ENCODE measurements at places on chromosomes 12 and 14.

GRCh38 chr12:102513272-102513671, 32.9 kb upstream of the IGF1 start:
- DNase-seq, result no peak

GRCh38 chr12:19710811-19711793, 271.8 kb downstream of the AEBP2 start:
- peak; percentile 26 for DNase-seq

DNA sequence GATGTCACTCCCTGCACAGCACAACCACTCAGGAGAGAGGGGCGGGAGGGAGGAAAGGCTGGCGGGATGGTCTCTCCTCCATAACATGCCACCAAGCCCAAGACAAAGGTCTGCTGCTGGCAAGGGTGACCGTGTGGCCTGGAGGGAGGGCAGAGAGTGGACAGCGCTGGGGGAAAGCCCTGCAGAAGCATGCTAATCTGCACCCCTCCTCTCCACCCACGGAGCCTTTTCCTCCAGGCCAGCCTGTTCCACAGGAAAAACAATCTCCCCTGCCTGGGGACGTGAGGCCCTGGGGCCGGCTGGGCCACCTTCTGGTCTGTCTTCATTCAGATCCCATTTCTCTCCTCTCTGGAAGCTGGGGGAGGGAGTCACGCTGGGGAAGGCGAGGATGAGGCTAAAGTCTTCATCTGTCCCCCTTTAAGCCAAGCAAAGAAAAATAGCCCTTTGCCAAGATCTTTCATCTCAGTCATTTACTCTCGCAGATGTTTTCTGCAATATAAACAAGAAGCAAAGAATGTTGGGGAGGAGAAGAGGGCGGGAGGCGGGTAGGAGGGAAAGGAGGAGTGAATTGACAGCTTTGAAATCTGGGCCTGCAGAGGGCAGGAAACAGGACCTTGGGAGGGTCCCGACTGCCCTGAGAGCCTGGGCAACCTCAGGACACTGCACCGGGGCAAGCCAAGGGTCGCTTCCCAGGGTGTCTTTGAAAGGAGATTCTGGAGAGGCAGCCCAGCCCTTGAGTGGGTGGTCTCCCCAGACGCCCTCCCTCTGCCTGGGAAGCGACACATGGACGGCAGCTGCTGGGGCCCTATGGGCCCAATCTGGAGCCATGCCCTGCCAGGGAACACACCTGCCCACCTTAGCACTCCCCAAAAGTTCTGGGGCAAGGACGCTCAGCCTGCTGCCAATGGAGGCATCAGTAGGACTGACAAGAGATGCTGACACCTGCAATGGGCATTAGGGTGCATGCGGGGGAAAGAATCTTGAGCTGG, 133.6 kb downstream of the ZFP36L1 start:
- no peak for DNase-seq

GRCh38 chr14:96584199-96584906, 82.2 kb downstream of the PAPOLA start:
- DNase-seq, result peak; percentile 65

DNA sequence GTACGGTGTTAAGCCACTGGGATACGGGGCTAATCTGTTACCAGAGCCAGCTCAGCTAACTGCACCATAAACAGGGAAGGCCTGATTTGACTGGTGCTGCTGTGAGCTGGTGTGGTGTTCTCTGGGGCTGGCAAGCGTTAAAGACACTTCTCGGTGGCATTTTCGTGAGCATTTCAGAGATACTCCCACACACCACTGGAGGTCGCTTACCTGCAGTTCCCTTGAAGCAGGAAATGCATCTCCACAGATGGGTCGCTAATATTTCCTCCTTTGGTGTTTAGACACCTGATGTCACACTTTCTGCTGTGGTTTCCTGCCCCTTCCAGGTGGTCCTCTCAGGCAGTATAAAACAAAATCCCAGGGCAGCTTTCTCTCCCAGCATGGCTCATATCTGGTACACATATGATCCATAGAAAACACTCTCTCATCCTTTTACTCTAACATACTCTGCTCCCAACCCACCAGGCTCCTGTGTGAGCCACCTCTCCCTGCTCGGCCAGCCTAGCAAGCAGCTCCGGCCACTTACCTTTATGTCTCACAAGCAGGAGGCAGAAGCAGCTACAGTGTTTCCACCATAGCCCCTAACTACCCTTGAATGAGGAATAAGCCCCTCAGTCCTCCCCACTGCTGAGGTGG, 129.9 kb upstream of the GRIN2B start:
- DNase-seq, result no peak

DNA sequence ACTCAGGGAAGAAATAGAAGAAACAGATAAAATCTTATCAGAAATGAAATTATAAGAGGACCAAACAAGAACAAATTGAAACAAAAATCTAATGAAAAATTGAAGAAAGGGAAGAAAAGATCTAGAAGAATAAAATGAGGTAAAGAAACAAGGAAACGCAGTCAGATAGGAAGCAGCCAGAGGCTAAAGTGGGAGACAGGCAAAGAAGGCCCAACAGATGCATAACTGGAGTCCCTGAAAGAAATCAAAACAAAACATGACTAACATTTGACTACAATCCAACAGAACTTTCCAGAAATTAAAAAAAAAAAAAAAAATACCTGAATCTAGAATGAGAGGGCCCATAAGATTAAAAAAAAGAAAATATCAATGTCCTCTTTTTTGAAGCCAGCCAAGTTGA, 65.6 kb downstream of the AMN start:
- peak; percentile 27 for DNase-seq

GRCh38 chr14:69620211-69620611, 8.8 kb downstream of the SUSD6 start:
- no peak for DNase-seq

All from osteoblast (primary cell).